ENCODE measurements at places on chromosomes 5 and 9. TPM values are rescaled to one million over a fixed set of nuclear protein-coding genes. Genes with fewer than 3 reads are reported as not detected.

KLHL3 gene
- total RNA-seq, result 12.7 TPM

ADAMTS16 gene
- total RNA-seq, result 27.6 TPM

QRFP gene
- not detected for total RNA-seq

GDF9 gene
- total RNA-seq, result 0.93 TPM

SDHA gene
- 86.3 TPM for total RNA-seq

TBC1D2 gene
- total RNA-seq, result 7.3 TPM

MSMP gene
- total RNA-seq, result not detected

GFRA3 gene
- total RNA-seq, result 0.27 TPM

PCDHAC2 gene
- total RNA-seq, result 12.1 TPM

RANBP17 gene
- 60.8 TPM for total RNA-seq

SLC34A3 gene
- total RNA-seq, result 0.27 TPM

PDE6A gene
- total RNA-seq, result 0.18 TPM

NMUR2 gene
- total RNA-seq, result 1.9 TPM

ARL14EPL gene
- total RNA-seq, result 0.25 TPM

MCTP1 gene
- 9.1 TPM for total RNA-seq

MIER3 gene
- 37.2 TPM for total RNA-seq

LRRC26 gene
- not detected for total RNA-seq

KCNV2 gene
- not detected for total RNA-seq

SPATA31A3 gene
- total RNA-seq, result not detected

NR5A1 gene
- 0.25 TPM for total RNA-seq

POLK gene
- total RNA-seq, result 29.2 TPM

GCNT1 gene
- total RNA-seq, result 9.1 TPM

FBXL7 gene
- total RNA-seq, result 68.8 TPM

IFNA13 gene
- 0.66 TPM for total RNA-seq

SRA1 gene
- 34.9 TPM for total RNA-seq

CDC20B gene
- total RNA-seq, result 0.16 TPM

PCDHGB3 gene
- 0.64 TPM for total RNA-seq

NUDT12 gene
- total RNA-seq, result 14.1 TPM

MEIKIN gene
- not detected for total RNA-seq

NOXA1 gene
- total RNA-seq, result 19.9 TPM

LRRC70 gene
- 1.7 TPM for total RNA-seq

Measured in mesothelial cell of epicardium (in vitro differentiated cells).